ENCODE measurements at places on chromosomes 13 and 19. TPM values are rescaled to one million over a fixed set of nuclear protein-coding genes. Genes with fewer than 3 reads are reported as not detected.

GRCh38 chr19:45403781-45404556 is 900 bp downstream of the PPP1R13L start:
- no peak for DNase-seq

DNA sequence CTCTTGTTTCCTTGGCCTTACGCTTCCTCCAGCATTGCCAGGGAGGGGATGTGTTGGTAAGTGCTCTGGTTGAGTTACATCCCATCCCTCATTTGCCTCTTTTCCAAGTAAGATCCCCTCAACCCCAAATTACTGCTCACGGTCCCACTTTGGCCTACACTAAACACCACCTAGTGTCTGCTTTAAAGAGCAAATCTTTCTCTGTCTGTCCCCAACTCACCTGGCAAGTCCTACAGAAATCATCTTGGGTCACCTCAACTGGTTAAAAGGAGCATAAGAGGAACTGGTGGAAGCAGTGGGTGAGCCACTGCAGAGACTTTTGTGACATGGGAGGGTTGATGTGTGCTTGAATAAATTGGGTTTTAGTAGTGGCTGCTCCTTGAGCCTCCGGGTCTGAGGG is 55.2 kb upstream of the SERPINE3 start:
- DNase-seq = no peak

- DNase-seq = no peak
Measured at GRCh38 chr13:51822106-51822815, 18.3 kb upstream of the DHRS12 start.

DNA sequence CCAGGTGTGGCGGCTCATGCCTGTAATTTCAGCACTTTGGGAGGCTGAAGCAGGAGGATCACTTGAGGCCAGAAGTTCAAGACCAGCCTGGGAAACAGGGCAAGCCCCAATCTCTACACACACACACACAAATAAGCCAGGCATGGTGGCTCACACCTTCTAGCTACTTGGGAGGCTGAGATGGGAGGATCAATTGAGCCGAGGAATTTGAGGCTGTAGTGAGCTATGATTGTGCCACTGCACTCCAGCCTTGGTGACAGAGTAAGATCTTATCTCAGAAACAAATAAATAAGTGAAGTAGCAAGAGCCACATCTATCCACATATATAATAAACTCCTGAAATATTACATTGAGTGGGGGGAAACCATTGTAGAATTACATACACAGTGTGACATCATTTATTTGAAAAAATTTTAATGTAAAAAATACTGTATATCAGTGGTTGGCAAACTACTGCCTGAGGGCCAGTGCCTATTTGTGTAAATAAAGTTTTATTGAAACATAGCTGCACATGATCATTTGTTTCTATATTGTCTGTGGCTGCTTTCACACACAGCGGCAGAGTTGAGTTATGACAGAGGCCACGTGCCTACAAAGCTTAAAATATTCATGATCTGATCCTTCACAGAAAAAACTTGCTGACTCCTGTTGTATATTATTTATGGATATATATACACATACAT is 54.7 kb upstream of the ARHGEF7 start:
- DNase-seq = no peak

Gene MBD3L3
- total RNA-seq = not detected

Gene PLA2G4C
- total RNA-seq = 161 TPM

GRCh38 chr19:38742296-38742695 is 2.0 kb downstream of the CAPN12 start:
- no peak for DNase-seq

DNA sequence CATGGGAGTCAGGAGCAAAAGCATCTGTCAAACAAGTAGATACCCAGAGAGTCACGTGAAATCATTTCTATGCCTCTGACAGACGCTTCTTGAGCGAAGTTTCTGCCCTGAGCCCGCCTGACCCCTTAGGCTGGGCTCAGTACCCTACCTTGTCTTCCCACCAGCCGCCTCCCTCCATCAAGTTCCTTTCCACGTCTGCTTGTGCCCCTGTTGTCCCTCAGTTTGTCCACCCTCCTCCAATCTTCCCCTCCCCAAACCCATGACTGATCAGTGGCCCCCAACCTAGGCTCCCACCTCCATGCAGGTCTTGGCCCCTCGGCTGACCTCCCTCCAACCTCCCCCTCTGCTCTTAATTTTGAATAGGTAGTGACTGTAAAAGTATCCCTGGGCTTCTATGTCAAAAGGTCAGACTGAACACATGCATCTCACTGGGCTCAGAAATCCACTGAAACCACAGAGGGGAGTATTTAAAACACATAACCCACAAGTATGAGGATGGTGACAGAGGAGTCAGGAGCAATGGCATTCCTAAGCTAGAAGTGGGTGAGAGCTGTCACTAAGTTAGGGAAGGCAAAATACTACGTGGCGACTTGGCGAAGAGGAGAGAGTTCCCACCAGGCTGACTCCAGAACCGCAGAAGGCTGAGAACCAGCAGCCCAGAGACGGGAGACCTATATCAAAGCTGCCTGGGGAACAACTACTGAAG is 1.7 kb upstream of the ZNF446 start:
- DNase-seq = peak; percentile 91

- DNase-seq = peak; percentile 89
Measured at GRCh38 chr13:111210544-111211469, 95.7 kb downstream of the ARHGEF7 start.

Gene GMIP
- total RNA-seq = 12.4 TPM

GRCh38 chr13:97574926-97575325 is 141.0 kb downstream of the RAP2A start:
- DNase-seq = peak; percentile 50

Gene APLP1
- 10.4 TPM for total RNA-seq

- no peak for DNase-seq
Measured at GRCh38 chr19:54921082-54921481, 15.1 kb downstream of the NCR1 start.

Gene STOML3
- total RNA-seq = not detected

Gene ZNF470
- 2.1 TPM for total RNA-seq

Gene SYCN
- total RNA-seq = not detected

DNA sequence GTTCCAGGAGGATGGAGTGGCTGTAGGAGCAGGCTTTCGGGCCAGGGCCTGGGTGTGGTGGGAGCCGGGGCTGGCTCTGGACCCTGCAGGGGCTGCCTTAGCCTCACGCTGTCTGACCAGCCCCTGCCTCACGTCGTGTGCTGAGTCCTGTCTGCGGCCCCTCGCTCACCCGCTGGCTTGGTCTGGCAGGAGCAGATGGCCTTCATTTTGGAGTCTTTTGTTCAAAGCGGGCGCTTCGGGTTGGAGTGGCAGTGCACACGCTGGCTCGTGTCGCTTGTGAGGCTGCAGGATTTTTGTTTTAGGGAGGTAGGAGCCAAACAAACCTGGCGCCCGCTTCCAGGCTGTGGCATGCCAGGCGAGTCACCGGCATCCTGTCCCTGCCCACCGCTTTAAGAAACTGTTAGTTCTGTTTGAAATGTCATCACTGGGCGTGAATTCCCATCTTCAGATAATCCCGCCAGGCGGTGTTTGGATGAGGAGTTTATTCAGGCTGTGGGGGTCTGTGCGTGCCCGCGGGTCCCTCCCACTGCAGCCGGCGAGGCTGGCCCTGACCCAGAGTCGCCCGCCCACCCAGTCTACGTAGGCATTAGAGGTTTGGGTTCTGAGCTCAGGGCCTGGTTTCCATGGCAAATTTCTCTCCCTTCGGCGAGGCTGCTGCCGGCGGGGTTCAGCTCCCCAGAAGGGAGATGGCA is 89.8 kb downstream of the KDM4B start:
- DNase-seq = no peak

DNA sequence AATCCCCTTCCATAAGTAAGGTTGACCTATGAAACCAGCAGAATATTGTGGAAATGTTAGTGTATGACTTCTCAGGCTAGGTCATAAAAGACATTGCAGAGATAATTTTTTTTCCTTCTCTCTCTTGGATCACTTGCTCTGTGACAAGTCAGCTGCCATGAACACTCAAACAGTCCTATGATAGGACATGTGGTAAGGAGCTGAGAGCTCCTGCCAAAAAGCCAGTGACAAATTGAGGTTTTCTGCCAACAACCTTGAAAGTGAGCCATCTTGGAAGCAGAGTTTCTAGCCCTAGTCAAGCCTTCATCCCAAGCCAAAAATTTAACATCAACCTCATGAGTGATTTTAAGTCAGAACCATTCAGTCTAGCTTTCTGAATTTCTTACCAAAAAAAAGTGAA is 270.9 kb upstream of the NBEA start:
- peak; percentile 93 for DNase-seq

Gene ZNF256
- 3.1 TPM for total RNA-seq

- DNase-seq = no peak
Measured at GRCh38 chr13:42803563-42804204, 22.3 kb downstream of the FAM216B start.

- DNase-seq = no peak
Measured at GRCh38 chr19:51108805-51109146, 567 bp upstream of the CTU1 start.

GRCh38 chr19:46000491-46001246 is 5.4 kb downstream of the CCDC61 start:
- DNase-seq = no peak

Gene SLC46A3
- 20.4 TPM for total RNA-seq

- no peak for DNase-seq
Measured at GRCh38 chr19:32098968-32099367, 246.4 kb upstream of the ZNF507 start.

- no peak for DNase-seq
Measured at GRCh38 chr13:79482281-79482970, 1.5 kb downstream of the NDFIP2 start.

GRCh38 chr19:56109226-56109625 is 11.9 kb downstream of the ZNF787 start:
- peak; percentile 74 for DNase-seq

- DNase-seq = no peak
Measured at GRCh38 chr19:14536926-14537692, 7.7 kb downstream of the TECR start.

- no peak for DNase-seq
Measured at GRCh38 chr13:76948149-76948548, at the start of gene ACOD1. Gene ACOD1 (plus strand): TSS chr13:76948511. CDS start chr13:76948559, 48 bp downstream.

GRCh38 chr13:94444826-94445225 is 34.7 kb downstream of the DCT start:
- no peak for DNase-seq

- no peak for DNase-seq
Measured at GRCh38 chr13:110458017-110458416, 103.5 kb downstream of the RAB20 start.

- peak; percentile 38 for DNase-seq
Measured at GRCh38 chr13:30832845-30833332, 73.2 kb upstream of the MEDAG start.

DNA sequence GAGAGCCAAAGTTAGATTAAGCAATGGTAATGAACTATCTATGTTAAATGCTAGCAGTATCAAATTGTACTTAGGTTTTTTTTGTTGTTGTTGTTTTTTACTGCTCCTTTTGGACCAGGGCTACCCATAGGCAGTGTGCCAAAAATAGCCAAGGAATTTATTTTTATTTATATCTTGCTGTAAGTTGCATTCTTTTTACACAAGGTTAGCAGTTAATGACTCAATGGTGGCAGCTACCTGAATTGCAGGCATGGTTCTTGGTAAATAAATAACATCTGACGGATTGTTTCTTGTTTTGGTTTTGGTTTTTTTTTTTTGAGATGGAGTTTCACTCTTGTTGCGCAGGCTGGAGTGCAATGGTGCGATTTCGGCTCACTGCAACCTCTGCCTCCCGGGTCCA is 194.8 kb upstream of the TSC22D1 start:
- no peak for DNase-seq

GRCh38 chr19:13119627-13120026 is 1.6 kb downstream of the NACC1 start:
- no peak for DNase-seq

DNA sequence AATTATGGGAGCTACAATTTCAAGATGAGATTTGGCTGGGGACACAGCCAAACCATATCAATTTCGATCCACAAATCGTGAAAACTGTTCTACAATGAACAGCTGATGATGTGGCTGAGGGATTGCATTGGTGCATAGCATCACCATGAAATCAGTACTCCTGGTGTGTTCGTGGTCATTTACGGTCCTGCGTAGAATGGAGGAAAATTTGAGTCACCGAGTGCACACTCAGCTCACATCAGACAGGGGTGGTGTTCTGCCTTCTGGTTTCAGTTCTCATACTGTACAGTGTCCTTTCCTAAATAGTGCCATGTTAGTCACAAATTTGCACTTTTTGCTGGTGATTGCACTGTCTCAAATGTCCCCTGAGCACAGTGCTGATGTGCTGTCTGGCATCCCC is 39.2 kb downstream of the MYH14 start:
- peak; percentile 19 for DNase-seq

Gene ZNF491
- total RNA-seq = 2.3 TPM

Gene MCEMP1
- not detected for total RNA-seq

GRCh38 chr13:69737129-69737935 is 370.3 kb upstream of the ATXN8OS start:
- no peak for DNase-seq

Gene TEX29
- total RNA-seq = not detected

Gene EDNRB
- 1.7 TPM for total RNA-seq

- no peak for DNase-seq
Measured at GRCh38 chr13:83733293-83733692, 149.0 kb downstream of the SLITRK1 start.

GRCh38 chr13:97372936-97373335 is 61.0 kb upstream of the RAP2A start:
- DNase-seq = no peak

DNA sequence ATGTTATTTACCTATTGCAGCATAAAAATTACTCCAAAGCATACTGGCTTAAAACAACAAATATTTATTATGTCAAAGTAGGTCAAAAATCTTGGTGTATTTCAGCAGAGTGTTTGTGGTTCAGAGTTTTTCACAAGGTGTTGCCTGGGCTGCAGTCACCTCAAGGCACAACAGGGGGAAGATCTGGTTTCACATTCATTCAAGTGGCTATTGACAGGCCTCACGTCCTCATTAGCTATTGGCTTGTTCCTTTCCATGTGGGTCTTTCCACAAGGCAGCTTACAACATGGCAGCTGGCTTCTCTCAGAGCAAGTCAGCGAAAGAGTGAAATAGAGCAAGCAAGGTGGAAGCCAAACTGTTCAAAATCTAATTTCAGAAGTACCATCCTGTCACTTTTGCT is 602.9 kb downstream of the OLFM4 start:
- no peak for DNase-seq

Gene LRRC63
- total RNA-seq = not detected

Gene SMIM24
- total RNA-seq = not detected

Gene C19orf85
- total RNA-seq = not detected

Gene LHB
- total RNA-seq = not detected

DNA sequence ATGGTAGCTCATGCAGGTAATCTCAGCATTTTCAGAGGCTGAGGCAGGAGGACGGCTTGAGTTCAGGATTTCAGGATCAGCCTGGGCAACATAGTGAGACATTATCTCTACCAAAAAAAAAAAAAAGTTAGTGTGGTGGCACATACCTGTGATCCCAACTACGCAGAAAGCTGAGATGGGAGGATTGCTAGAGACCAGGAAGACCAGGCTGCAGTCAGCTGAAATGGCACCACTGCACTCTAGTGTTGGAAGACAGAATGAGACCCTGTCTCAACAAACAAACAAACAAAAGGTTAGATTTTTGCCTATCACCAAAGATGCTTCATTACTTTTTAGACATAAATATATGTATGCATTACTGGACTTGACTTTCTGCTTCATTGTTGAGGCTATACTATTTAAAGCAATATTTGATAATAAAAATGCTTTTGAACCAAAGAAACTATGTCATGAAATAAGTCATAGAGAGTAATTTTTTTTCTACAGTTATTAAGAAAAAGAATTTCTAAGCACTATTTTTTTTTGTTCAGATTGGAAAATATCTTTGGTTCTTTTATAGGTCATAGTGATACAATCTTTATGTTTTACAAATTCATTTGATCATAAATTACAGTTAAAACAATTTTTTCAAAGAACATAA is 1180.1 kb upstream of the ATXN8OS start:
- no peak for DNase-seq

Measured in myocyte (in vitro differentiated cells).